HepG2 (cell line): ENCODE measurements at places on chromosomes 2 and 18. TPM values are rescaled to one million over a fixed set of nuclear protein-coding genes. Genes with fewer than 3 reads are reported as not detected.

CDH2 gene
- 14.6 and 18.6 TPM in 2 replicates for total RNA-seq

RNASEH1 gene
- 57.2 and 57.4 TPM in 2 replicates for total RNA-seq

IL1R2 gene
- total RNA-seq = 1.9 and 3.6 TPM in 2 replicates

TEKT4 gene
- total RNA-seq = not detected in 2 replicates

KLHL41 gene
- total RNA-seq = 0.27 and 0.31 TPM in 2 replicates

SLC4A5 gene
- total RNA-seq = 0.25 TPM in 1 of 2 replicates, not detected in the other

ABCG8 gene
- total RNA-seq = 6.8 and 8.8 TPM in 2 replicates

PLCL1 gene
- not detected in 2 replicates for total RNA-seq

DYSF gene
- 0.15 and 0.17 TPM in 2 replicates for total RNA-seq

DSG4 gene
- total RNA-seq = not detected in 2 replicates

SERPINB8 gene
- total RNA-seq = 2.2 and 2.6 TPM in 2 replicates

KIDINS220 gene
- 22.4 and 32.3 TPM in 2 replicates for total RNA-seq

HOXD3 gene
- 0.08 and 0.09 TPM in 2 replicates for total RNA-seq

KCNE4 gene
- not detected in 2 replicates for total RNA-seq

WDSUB1 gene
- 10.7 and 16.3 TPM in 2 replicates for total RNA-seq

CIB4 gene
- total RNA-seq = not detected in 2 replicates

RUFY4 gene
- not detected in 2 replicates for total RNA-seq

KCNJ13 gene
- total RNA-seq = not detected in 2 replicates

AGXT gene
- total RNA-seq = 30.5 and 41.9 TPM in 2 replicates

FLACC1 gene
- 0.29 and 0.35 TPM in 2 replicates for total RNA-seq

CRYGC gene
- total RNA-seq = 0.27 TPM in 1 of 2 replicates, not detected in the other

TFCP2L1 gene
- not detected in 2 replicates for total RNA-seq

ANKRD30B gene
- total RNA-seq = not detected in 2 replicates

SRSF7 gene
- 275 and 377 TPM in 2 replicates for total RNA-seq

RTKN gene
- total RNA-seq = 107 and 159 TPM in 2 replicates

CFAP65 gene
- total RNA-seq = not detected in 2 replicates

C18orf32 gene
- 14.5 and 20.6 TPM in 2 replicates for total RNA-seq

ZNF407 gene
- 8.3 and 8.7 TPM in 2 replicates for total RNA-seq

REEP1 gene
- total RNA-seq = 0.14 and 0.27 TPM in 2 replicates

SGPP2 gene
- not detected in 2 replicates for total RNA-seq

EFR3B gene
- 0.42 and 0.56 TPM in 2 replicates for total RNA-seq

NR4A2 gene
- total RNA-seq = not detected in 2 replicates

HOXD1 gene
- 10.0 and 10.4 TPM in 2 replicates for total RNA-seq

AFG3L2 gene
- total RNA-seq = 86.3 and 86.9 TPM in 2 replicates

KLHL14 gene
- total RNA-seq = 41.8 and 55.3 TPM in 2 replicates

SETBP1 gene
- 0.18 and 0.20 TPM in 2 replicates for total RNA-seq

SLC66A3 gene
- 1.5 and 2.2 TPM in 2 replicates for total RNA-seq
